ENCODE measurements at places on chromosomes 13 and 19. TPM values are rescaled to one million over a fixed set of nuclear protein-coding genes. Genes with fewer than 3 reads are reported as not detected.

- peak; percentile 25 for DNase-seq
Measured at GRCh38 chr13:92355213-92355612, 871.4 kb upstream of the GPC6 start.

GRCh38 chr13:40125336-40125735 is 469.9 kb downstream of the COG6 start:
- no peak for DNase-seq

Gene CEACAM7
- not detected for total RNA-seq

DNA sequence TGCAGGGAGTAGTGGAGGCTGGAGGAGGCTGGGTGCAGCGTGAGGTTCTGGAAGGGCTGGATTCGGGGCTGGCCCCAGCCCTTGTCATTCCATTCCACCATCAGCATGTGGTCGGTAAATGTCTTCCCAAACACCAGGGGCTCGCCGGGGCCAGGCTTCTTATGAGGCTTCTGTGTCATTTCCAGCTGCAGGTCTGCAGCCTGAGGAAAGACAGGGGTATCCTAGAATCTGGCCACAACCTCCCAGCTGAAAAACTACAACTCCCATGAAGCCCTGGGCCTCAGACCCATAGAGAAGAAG is 4.4 kb downstream of the BCAT2 start:
- no peak for DNase-seq

DNA sequence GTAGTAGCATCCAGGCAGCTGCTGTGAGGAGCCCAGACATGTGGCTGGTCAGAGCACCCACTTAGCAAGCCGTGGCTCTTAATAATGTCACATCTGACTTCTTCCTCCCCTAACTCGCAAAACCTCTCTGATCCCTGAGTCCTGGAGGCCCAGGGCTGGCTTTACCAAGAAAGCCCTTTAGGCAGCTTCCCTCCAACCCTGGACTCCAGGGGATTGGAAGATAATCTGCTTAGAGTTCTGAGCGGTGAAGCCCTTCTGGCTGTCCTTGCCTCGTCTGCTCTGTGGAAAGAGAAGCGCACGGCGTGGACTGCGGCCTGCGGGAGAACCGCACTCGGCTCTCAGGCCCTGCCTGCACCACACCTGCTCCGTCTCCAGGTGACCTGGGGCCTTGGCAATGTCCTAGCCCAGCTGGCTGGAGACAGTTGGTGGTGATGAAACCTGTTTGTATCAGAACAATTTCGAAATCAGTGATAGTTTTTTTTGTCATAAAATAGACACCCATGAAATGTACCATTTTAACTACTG is 64.5 kb upstream of the MCF2L start:
- DNase-seq, result no peak

DNA sequence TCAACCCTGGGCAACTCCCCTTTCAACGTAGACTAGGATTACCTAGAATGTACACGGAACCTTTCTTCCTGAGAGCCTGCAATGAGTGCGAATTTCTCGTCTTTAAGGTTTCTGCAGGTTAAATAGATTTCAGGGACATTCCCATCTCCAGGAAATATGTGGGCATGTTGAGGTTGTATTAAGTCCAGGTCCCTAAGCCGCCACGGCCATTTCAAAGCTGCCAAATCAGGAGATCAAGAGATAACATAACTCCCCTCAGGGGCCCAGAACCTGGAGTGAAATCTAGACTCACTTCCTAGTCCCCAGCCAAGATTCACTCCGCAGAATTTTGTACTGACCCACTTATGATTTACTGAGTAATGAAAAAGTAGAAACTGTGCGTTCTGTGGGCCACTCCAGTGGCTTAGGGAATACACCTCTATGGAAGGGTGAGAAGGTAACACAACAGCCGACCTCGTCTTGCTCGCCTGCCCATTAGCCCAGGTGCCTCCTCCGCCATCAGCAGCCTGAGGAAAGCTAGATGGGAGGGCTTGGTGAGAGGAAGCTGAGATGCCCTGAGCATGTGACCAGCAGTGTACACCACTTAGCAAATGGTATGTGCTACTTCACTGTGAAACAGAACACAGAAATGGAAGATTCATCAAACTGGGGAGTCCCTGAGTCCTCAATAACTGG is 98.5 kb upstream of the SOX1 start:
- DNase-seq, result no peak

DNA sequence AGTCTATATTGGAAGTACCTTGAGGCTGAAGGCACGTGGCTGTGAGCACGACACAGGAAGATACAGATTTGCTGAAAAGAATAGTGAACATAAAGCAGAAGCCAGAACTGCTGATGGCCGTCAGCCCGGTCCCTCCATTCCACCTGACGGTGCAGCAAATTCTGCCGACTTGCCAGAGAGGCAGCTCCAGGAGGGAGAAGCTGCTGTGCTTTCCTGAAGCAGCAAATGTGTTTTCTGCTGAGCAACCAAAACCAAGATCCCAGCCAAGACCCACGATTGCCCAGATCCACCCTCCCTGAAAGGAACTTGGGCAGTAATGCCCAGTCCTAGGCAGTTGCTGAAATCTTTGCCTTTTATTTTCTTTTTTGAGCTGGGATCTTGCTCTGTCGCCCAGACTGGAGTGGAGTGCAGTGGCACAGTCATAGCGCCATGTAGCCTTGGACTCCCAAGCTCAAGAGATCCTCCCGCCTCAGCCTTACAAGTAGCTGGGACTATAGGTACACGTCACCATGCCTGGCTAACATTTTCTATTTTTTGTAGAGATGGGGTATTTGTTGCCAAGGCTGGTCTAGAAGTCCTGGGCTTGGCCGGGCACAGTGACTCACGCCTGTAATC is 7.0 kb upstream of the RCN3 start:
- no peak for DNase-seq

GRCh38 chr13:60509601-60510386 is 112.8 kb downstream of the TDRD3 start:
- no peak for DNase-seq

Gene KCNRG
- total RNA-seq, result 3.8 TPM

DNA sequence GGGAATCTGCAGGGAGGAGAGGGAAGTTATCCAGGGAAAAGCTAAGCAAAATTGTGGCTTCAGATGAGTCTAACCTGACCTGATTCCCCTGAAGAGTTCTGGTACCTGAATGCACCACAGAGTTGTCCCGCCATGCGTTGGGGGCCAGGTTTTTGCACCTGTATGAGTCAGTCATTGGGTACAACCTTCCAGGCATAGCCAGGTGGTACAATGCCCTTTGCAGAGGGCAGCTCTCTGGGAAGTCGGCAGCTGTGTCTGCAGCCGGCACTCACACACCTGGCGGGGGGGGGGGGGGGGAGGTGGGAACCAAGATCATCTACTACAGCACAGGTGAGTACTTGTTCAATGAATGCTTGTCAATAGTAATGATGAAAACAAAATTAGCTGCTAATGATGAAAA is 52.5 kb upstream of the GTF3A start:
- no peak for DNase-seq

DNA sequence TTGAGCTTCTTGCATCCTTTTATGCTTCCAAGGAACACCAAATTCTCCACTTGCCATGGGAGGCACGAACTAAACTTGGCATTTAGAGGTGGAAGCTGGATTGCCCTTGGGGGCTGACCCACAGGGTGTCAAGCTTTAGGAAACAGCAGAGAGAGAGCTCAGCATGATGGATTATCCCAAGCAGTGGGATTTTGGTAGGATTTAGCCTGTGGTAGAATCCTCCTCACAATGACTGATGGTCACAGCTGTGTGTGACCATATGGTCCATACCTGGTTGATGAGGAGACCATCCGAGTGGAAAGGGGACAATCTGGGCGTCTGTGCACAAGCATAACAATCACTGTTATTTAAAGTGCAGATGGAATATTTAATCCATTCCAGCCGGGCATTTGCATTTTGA is 40.1 kb upstream of the PSG9 start:
- DNase-seq, result no peak

Gene ABHD13
- 1.4 TPM for total RNA-seq

DNA sequence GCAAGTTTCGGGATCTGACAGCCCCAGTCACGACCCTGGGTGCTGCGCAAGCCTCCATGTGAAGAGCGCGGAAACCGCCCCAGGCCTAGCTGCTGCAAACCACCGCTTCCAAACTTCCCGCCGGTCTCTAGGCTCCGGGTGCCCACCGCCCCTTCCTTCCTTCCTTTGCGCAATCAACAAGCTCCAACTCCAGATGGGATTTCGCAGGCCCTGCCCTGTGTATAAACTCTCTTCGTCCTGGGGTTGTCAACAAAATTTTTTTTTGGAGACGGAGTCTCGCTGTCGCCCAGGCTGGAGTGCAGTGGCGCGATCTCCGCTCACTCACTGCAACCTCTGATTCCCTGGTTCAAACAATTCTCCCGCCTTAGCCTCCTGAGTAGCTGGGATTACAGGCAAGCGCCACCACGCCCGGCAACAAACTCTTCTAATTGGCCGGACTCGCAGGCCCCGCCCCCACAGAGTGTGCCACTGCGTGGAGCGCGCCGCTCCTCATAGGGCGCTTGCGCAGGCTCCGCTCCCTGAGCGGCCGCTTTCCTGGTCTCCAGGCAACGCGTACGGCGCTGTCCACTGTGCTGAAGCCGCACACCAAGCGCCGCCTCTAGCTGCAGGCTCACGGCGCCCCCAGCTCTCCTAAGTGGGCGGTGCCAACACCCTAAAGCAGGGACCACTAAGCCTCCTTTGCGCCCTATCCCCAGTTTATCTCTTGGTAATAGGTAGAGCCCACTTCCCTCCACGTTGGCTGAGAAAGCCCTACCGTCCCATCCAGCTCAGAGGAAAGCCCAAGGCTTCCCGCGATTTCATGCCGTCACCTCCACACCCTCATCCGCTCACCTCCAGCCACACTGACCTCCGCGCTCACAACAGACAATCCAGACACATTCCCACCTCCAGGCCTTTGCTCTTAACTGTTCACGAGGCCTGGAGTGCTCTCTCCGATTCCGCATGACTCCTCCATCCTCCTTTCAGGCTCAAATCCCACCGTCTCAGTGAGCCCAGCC is 5.5 kb upstream of the QTRT1 start:
- DNase-seq, result peak; percentile 98

DNA sequence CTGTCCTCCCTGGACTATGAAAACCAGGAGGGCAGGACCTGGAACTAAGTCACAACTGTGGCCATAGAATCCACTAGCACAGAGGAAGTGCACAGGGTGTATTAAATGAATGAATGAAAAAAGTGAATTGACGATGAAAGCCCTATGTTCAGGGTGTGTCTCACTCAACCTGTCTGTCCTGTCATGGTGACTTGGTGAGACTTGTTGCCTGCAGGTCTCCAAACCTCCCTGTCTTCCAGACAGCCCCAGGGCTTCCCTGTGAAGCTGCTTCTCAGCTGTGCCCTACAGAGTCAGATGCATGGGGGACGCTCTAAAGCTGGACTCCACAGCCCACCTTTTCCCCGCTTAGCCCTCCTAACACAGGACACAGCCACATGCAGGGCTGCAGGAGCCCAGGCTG is 4.8 kb upstream of the IGFL1 start:
- DNase-seq, result no peak

Gene DIRAS1
- total RNA-seq, result 1.2 TPM

- peak; percentile 98 for DNase-seq
Measured at GRCh38 chr19:44401139-44402115, at the start of gene ZNF285. TSS of gene ZNF285 (minus strand) at chr19:44401608. CDS start at chr19:44397213, 4,395 bp downstream.

Gene FAM216B
- not detected for total RNA-seq

- DNase-seq, result peak; percentile 85
Measured at GRCh38 chr19:40687525-40688016, 2.9 kb downstream of the NUMBL start.

DNA sequence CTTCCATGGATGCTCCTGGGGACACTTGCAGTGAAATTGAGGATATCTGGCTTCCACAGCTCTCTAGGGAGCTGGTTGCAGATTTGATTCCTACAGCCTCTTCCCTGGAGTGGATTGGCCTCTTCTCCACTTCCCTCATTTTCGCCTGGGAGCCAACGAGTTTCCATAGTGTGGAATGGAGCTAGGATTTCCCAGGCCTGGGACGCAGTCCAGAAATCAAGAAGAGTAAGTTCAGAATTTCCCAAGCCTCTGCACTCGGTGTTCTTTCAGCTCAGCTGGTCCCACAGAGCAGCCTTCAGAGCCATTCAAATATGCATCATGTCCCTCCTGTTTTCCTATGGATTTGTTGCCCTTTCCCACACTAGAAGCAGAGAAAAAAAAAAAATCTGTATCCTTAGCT is 68.2 kb downstream of the RAP2A start:
- DNase-seq, result peak; percentile 78

GRCh38 chr19:16442386-16443276 is 29.1 kb downstream of the EPS15L1 start:
- peak; percentile 60 for DNase-seq

DNA sequence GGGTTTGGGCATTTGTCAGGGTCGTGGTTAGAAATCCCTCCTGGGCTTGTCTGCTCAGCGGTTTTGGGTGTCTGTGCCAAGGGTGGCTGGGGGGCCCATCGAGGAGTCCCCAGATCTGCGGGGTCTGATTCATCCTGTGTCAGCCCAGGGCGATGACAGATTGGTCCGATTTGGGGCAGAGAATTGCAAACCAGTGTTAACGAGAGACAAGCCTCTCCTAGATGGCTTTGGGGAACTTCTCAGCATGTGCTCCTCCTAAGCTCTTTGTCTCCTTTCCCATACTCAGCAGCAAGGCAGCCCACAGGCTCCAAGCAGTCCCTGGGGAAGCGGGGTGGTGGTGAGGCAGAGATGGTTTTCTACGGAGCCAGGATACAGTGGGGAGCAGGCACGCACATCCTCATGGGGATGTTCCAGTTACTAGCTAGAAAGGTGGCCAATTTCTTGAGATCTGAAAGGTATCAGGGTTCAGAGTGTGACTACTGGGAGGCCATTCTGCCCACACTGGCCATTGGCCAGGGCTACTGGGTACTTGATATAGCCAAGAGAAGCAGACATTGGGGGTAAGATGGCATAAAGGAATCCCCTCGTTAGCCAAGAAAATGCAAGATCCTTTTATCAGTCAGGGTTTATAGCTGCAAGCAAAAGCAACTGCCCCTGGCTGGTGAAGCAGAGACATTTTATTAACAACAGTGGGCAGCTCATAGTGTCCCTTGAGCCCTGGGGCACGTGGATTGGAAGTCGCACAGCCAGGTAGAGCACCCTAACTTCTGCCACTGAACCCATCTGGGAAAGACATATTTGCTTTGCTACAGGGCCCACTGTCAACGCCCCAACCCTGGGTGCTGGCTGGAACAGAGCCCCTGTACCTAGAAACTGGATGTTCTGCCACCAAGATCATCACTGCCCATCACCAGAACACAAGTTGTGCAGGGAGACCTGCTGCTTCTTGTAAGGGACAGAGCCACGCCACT is 63.6 kb downstream of the RGCC start:
- no peak for DNase-seq

Gene ZNF578
- total RNA-seq, result not detected

GRCh38 chr19:46631481-46631880 is 4.5 kb downstream of the GNG8 start:
- no peak for DNase-seq

DNA sequence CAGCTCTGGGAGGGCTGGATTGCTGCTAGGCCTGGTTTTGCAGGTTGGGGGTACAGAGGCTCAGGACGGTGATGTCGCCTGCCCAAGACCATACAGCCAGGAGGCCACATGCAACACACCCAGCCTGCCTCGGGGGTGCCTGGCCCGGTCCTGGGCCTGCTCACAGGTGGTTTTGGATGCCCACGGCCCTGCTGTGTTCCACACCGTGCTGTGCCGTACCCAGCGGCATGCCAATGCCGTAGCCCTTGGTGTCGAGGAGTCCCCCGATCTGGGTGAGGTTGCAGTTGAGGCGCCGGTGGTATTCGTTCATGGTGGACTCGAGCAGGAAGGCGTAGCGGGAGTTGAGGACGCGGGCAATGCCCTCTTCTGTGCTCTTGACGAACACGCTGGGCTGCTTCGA is 11.5 kb upstream of the ATP1A3 start:
- no peak for DNase-seq

All from stomach (tissue), 19 donors.